Stimulated activated CD8-positive, alpha-beta memory T cell treated with anti-CD3 and anti-CD28 coated beads, Interleukin-2, amount 100 ng/mL, for 1 hour (primary cell): ENCODE measurements at places on chromosomes 7 and 10.

- no peak for DNase-seq
These were observed 53.5 kb upstream of the VIPR2 start for GRCh38 chr7:159198016-159198724.

GRCh38 chr7:52863652-52864051 lies 171.8 kb upstream of the POM121L12 start:
- DNase-seq: no peak

DNA sequence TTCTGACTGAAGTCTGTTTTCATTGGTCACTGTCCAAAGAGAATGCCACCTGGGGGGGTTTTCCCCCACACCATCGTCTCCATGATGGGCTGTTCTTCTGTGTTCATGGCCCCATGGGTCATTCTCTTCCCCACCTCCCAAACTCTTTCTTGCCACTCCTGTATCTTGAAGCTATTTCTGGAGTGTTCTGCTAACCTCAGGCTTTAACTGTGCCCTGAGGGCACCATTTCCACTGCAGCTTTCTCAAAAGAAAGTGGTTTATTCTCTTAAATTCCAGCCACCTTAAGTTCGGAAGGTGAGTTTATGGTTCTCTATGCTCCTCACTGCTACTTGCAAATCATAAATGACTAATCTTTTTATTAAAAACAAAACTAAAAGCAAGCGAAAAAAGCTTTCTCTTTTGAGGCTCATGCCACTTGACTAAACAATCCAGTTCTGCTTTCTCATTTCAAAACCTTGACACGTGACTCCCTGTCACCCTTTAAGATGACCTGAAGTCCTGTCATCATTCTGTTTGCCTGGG lies 7.4 kb upstream of the APBB1IP start:
- no peak for DNase-seq

- DNase-seq: no peak
These were observed 125.1 kb upstream of the RAB11FIP2 start for GRCh38 chr10:118171861-118172260.

DNA sequence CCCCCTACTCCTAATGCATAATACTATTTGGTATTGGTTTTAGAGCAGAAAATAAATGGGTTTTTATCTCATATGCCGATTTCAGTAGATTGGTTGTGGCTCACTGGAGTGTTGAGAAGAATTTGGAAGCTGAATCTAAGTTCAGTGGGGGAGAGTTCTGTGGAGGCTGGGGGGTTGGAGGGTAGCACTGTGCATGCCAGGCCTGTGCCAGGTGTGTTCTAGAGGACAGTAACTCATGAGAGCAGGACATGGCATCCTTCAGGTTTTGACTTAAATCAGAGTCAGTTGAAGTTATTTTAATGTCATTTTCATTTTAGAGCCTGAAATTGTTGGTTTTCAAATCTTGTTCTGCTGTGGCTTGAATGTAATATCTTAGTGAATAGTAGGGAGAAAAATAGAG lies 79.5 kb downstream of the EEPD1 start:
- DNase-seq: no peak

GRCh38 chr10:87054373-87055295 lies 34.5 kb downstream of the FAM25A start:
- DNase-seq: no peak

DNA sequence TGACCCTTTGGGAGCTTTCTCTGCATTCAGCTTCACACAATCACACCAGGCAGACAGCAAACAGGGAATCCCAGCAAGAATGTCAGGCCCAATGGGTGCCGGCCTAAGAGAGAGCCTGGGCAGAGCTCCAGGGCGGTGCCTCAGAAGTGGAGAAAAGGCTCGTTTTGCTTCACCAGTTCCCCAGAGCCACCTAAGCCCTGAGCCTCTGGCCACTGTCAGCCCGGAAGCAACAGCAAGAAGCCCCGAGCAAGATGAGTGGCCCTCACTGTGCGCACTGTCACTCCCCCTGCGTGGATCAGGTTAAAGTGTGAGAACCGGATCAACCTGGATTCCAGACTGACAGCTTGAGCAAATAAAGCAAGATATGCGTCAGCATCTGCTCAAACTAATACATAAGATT lies 14.7 kb downstream of the CNPY1 start:
- DNase-seq: no peak

GRCh38 chr7:21054427-21055112 lies 267.9 kb upstream of the SP8 start:
- DNase-seq: no peak

DNA sequence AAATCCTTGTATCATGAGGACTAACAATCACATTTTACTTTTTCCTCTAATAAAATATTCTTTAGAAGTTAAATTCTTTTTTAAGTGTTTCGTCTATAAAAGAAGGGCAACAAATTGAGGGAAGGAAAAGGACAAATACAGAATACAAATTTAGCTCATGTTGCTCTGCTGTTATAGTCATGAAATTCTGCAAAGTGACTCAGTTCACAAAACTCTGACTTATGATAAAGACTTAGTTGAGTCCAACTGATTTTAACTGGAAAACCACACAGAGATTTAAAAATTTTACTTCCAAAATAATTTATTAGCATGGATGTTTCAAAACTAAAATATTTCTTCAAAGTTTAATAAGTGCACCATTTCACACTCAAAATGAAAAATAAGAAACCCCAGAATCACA lies 75.0 kb upstream of the GPR22 start:
- no peak for DNase-seq

- DNase-seq: no peak
These were observed 40.1 kb downstream of the GPAM start for GRCh38 chr10:112143420-112143819.

DNA sequence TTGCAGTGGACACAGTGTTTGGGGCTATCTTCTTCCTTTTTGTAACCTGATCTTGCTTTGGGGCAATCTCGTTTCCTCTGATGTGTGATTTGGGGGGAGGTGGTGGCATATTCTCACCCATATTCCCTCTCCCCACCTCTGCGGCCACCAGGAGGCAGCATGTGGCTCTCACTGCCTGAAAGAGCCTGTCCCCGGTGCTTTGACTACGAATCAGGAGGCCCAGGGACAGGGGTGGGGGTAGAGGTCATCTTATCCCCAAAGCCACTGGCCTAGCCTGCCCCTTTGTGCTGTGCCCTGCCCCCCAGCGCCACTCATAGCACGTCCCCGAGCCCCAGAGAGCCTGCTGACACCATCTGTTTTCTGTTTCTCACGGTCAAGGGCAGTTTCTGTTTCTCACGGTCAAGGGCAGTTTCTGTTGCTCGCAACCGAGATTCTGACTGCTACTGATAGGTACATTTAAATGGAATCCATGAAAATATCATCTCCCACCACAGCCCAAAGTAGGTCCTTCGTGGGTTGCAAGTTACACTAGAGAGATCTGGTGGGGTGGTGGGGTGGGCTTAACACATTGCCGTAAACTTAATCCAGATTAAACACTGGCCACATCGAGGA lies 28.2 kb downstream of the PHYH start:
- DNase-seq: peak; percentile 22

DNA sequence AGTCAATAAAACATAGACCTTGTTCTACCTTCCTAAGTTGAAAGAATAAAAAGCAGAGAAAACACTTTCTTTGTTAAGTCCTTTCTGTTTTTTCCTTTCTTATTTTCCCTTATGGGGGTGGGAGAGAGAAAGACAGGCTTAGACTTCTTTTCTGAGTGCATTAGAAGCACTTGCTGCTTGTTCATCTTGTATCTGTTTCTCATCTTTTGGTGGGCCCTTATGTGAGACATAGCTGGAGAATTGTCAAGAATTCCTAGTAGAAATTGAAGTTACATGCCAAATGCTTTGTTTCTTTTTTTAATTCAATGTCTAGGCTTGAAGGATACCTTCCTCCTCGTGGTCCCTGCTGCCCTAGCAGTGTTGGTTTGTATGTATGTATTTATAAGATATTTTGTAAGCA lies 6.7 kb downstream of the EIF4EBP2 start:
- DNase-seq: no peak

DNA sequence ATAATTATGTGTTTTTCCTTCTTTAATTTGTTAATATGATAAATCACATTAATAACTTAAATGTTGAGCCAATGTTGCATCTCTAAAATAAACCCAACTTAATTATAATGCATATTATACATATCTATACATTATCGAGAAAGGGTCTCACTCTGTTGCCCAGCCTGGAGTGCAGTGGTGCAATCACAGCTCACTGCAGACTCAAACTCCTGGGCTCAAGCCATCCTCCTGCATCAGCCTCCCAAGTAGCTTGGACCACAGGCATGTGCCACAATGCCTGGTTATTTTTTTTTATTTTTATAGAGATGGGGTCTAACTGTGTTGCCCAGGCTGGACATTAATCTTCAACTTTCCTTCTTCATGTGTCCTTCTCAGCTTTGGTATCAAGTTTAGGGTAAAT lies 98.9 kb downstream of the INHBA start:
- no peak for DNase-seq

GRCh38 chr10:113907166-113907565 lies 52.7 kb downstream of the NHLRC2 start:
- DNase-seq: no peak

- no peak for DNase-seq
These were observed 173.2 kb downstream of the TNS3 start for GRCh38 chr7:47408675-47409074.

- DNase-seq: no peak
These were observed 63.3 kb downstream of the MRC1 start for GRCh38 chr10:17872191-17873091.

GRCh38 chr10:34737772-34738169 lies 77.3 kb downstream of the PARD3 start:
- no peak for DNase-seq

- DNase-seq: no peak
These were observed 95.3 kb downstream of the LRRC4 start for GRCh38 chr7:127935847-127936376.

DNA sequence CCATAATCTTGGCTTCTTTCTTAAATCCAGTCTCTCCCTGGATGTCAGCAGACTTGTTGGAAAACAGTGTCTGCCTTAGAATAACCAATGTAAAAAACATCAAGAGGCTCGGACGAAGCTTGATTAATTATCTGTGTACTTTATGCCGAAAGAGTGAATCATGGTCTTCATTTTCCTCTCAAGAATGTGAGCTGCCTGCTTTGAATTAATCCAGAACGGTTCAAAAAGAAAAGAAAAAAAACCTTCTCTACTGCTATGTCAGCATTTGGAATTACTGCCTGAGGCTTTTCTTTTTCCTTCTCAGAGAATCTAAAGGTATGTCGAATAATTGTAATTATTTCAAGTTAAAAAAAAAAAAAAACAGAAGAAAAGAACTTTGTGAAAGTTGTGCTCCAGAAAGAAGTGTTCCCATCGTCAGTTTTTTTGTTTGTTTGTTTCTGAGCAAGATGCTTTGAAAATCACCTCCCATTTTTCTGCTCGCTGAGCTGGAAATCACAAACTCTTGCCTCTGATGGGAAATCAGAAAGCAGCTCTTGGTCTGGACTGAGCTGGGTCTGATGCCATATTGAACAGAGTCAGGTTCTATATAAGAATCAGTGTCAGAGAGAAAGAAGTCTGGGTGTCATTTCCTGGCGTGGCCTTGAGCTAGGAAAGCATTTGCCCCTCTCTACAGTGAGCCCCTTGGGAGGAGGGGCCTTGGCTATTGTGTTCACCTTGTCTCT lies 20.2 kb downstream of the PLPP4 start:
- no peak for DNase-seq

GRCh38 chr10:103804871-103805270 lies 50.5 kb downstream of the SH3PXD2A start:
- DNase-seq: no peak

GRCh38 chr7:105677817-105678573 lies 96.7 kb upstream of the EFCAB10 start:
- DNase-seq: no peak

GRCh38 chr7:139169816-139170215 lies 60.3 kb upstream of the ZC3HAV1 start:
- no peak for DNase-seq

- no peak for DNase-seq
These were observed 53.4 kb downstream of the CFAP58 start for GRCh38 chr10:104406715-104407650.

GRCh38 chr10:119667562-119668328 lies 16.6 kb downstream of the BAG3 start:
- DNase-seq: no peak

GRCh38 chr10:112926906-112927688 lies 22.9 kb upstream of the TCF7L2 start:
- DNase-seq: no peak

GRCh38 chr7:94394437-94395140 lies at the start of gene COL1A2:
TSS of gene COL1A2 (plus strand) at chr7:94394895. CDS start at chr7:94395032, 137 bp downstream.
- no peak for DNase-seq

DNA sequence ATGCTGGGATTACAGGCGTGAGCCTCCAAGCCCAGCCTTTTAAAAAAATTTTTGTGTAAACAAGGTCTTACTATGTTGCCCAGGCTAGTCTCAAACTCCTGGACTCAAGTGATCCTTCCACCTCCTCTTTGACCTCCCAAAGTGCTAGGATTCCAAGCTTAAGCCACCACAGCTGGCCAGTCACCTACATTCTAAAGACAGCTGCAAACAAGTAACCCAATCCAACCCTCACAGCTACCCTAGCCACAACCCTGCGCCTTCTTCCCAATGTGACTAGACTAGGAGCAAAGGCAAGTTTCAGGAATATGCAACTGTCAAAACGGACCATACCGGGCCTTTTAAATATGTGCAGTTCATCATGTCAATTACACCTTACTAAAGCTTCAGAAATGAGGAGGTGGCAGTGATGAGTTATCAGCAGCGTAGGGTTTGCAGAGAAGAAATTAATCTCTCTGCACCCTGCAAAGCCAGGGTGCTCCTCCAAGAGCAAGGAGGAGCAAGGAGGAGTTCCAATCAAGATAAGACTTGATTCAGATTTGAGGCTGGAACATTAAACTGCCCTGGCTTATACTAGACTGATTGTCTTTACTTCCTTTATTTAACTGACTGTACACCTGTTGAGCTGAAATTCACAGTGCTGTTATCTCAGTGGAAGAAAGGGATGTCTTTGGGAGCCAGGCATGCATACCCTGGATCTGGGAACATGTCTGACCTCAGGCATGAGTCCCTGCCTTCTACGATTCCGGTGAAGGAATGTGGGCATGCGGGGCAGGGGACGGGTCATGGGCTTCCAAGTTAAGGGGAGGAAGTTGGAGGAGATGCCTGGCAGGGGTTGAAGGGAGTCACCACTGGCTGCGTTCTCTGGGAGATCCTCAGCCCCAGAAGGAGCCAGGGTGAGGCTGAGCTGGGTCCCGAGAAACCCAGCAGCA lies 15.5 kb upstream of the TMEM120A start:
- DNase-seq: no peak

DNA sequence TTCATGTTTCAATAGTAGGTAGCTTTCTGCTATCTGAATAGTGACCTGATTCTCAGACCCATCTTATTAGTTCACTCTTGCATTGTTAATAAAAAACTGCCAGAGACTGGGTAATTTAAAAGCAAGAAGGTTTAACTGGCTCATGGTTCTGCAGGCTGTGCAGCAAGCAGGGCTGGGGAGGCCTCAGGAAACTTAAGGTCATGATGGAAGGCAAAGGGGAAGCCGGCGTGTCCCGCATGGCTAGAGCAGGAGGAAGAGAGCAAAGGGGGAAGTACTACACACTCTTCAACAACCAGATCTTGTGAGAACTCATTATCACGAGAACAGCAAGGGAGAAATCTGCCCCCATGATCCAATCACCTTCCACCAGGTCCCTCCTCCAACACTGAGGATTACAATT lies 185.2 kb upstream of the PITRM1 start:
- no peak for DNase-seq

- DNase-seq: no peak
These were observed 20.7 kb upstream of the ZNF212 start for GRCh38 chr7:149218469-149219420.

GRCh38 chr10:84525120-84525806 lies 196.9 kb downstream of the CCSER2 start:
- DNase-seq: no peak

- no peak for DNase-seq
These were observed 499.0 kb upstream of the KLF6 start for GRCh38 chr10:4283846-4284610.
